ENCODE measurements at places on chromosomes 4 and X. TPM values are rescaled to one million over a fixed set of nuclear protein-coding genes. Genes with fewer than 3 reads are reported as not detected.
A peak's percentile ranks its signal among the peaks of the same experiment; 100 is the strongest.

FAM199X gene
- 6.8 TPM for polyA plus RNA-seq

NKX3-2 gene
- 0.23 TPM for polyA plus RNA-seq

NDST4 gene
- polyA plus RNA-seq, result not detected

DCAF4L1 gene
- 0.15 TPM for polyA plus RNA-seq

GRCh38 chr4:89293299-89293698 lies 14.3 kb downstream of the GPRIN3 start:
- no peak overlapping the region for H3K4me3 ChIP-seq
- peak overlapping the region; percentile 86 for H3K27ac ChIP-seq
- peaks cover 52% of the 10 kb centered on the region for H3K4me1 ChIP-seq
- H3K36me3 ChIP-seq, result no peaks in the 10 kb centered on the region
- no peak for DNase-seq

DNA sequence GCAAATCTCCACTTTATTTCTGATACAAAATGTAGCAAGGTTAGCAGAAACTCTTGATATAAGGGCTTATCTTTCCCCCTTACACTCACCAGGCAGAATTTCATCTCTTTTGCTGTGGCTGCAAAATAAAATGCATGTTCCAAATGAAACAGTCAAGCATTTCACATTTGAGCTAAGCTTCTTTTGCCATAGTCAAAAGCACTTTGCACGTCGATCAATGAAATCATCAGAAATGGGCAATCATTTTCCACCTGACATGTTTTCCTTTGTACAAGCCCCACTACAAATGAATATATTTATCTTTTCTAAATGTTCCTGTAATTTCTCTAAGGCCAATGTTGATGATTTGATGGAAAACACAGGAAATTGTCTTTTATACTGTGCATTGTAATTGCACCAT lies 178.4 kb downstream of the ANKRD50 start:
- no peak for DNase-seq
- H3K36me3 ChIP-seq, result no peaks in the 10 kb centered on the region
- H3K27me3 ChIP-seq, result no peaks in the 10 kb centered on the region
- H3K4me1 ChIP-seq, result no peaks in the 10 kb centered on the region
- H3K4me3 ChIP-seq, result no peak overlapping the region
- no peak overlapping the region for H3K27ac ChIP-seq

GRCh38 chr4:74969507-74970474 lies 36.9 kb downstream of the PARM1 start:
- no peak overlapping the region for H3K27ac ChIP-seq
- no peaks in the 10 kb centered on the region for H3K27me3 ChIP-seq
- no peak for DNase-seq
- H3K4me3 ChIP-seq, result no peak overlapping the region
- no peaks in the 10 kb centered on the region for H3K36me3 ChIP-seq

DNA sequence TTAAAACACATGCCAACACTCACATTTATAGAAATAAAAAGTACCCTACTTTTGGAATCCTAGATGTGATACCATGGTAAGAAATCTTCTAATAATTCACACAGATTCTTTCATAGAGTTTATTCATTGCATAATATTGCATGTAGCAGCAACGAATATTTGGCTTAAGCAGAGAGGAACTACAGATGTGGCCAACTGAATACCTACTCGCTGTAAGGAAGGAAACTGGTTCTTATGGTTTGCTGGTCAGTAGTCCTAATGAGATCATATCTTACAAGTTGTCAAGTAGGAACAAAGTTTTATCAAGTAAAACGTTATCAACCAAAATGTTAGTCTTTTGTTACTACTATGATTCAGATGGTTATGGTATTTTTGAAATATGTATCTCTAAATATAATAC lies 996.1 kb downstream of the PDHA2 start:
- no peak overlapping the region for H3K27ac ChIP-seq
- no peak overlapping the region for H3K4me3 ChIP-seq
- no peaks in the 10 kb centered on the region for H3K4me1 ChIP-seq
- no peaks in the 10 kb centered on the region for H3K27me3 ChIP-seq
- H3K36me3 ChIP-seq, result no peaks in the 10 kb centered on the region

- H3K27ac ChIP-seq, result no peak overlapping the region
- H3K36me3 ChIP-seq, result no peaks in the 10 kb centered on the region
- no peaks in the 10 kb centered on the region for H3K27me3 ChIP-seq
- no peak overlapping the region for H3K4me3 ChIP-seq
These were observed 37.9 kb upstream of the SCRG1 start for GRCh38 chr4:173436771-173437265.

GRCh38 chr4:145755802-145756201 lies 75.9 kb downstream of the C4orf51 start:
- no peak overlapping the region for H3K4me3 ChIP-seq
- DNase-seq, result no peak
- H3K27ac ChIP-seq, result no peak overlapping the region

GRCh38 chr4:146978641-146979040 lies 33.0 kb upstream of the TTC29 start:
- DNase-seq, result no peak
- H3K27ac ChIP-seq, result no peak overlapping the region
- H3K4me3 ChIP-seq, result no peak overlapping the region
- H3K36me3 ChIP-seq, result no peaks in the 10 kb centered on the region
- H3K4me1 ChIP-seq, result no peaks in the 10 kb centered on the region

- H3K4me1 ChIP-seq, result no peaks in the 10 kb centered on the region
- no peaks in the 10 kb centered on the region for H3K27me3 ChIP-seq
- H3K4me3 ChIP-seq, result no peak overlapping the region
These were observed 185.1 kb downstream of the PDHA2 start for GRCh38 chr4:96025011-96025410.

GRCh38 chr4:80235451-80235850 lies 31.0 kb upstream of the FGF5 start:
- H3K27ac ChIP-seq, result no peak overlapping the region
- no peaks in the 10 kb centered on the region for H3K4me1 ChIP-seq
- H3K27me3 ChIP-seq, result peaks cover 13% of the 10 kb centered on the region
- no peak for DNase-seq
